Activated naive CD8-positive, alpha-beta T cell treated with anti-CD3 and anti-CD28 coated beads, Interleukin-2, amount 50 U/mL, for 16 hours (primary cell): ENCODE measurements at places on chromosomes 13 and 19.

GRCh38 chr13:32447894-32448623 is 20.1 kb upstream of the N4BP2L1 start:
- no peak for DNase-seq

- DNase-seq, result no peak
Measured at GRCh38 chr19:19485161-19485997, 30.0 kb downstream of the TSSK6 start.

- DNase-seq, result no peak
Measured at GRCh38 chr13:76800943-76801342, 85.3 kb downstream of the KCTD12 start.

GRCh38 chr13:106597749-106598395 is 29.9 kb upstream of the ARGLU1 start:
- DNase-seq, result no peak

DNA sequence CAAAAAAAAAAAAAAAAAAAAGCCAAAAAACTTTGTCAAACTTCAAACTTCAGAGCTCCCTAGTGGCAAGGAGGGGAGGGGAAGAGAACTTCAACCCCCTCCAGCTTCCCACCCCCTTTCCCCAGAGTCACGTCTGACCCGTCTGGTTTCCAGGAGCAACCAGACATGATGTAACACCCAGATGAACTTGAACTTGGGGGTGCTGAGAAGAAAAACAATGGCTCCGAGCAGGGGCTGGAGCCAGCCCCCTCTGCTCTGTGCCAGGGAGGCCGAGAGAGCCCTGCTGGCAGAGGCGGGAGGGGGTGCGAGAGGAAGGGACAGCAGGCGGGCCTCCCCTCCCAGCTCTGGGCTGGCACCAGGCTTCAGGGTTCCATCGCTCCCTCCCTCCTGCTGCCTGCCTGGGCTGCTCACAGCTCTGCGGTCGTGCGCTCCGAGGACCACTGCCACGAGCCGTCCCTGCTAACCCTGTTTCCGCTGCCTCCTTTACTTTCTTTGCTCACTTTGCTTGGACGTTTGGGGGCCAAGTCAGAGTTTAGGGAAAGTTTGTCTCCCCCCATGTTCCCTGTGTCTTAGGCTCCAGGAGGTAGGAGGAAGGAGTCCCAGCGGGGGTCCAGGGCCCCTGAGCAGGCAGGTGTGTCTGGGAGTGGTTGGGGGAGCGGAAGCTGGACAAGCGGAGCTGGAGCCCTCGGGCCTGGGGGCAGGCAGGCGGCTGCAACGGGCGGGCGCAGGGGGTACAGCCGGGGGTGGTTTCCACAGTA is 11.1 kb downstream of the LYL1 start:
- no peak for DNase-seq

- no peak for DNase-seq
Measured at GRCh38 chr19:5719274-5719960, 529 bp downstream of the LONP1 start.

DNA sequence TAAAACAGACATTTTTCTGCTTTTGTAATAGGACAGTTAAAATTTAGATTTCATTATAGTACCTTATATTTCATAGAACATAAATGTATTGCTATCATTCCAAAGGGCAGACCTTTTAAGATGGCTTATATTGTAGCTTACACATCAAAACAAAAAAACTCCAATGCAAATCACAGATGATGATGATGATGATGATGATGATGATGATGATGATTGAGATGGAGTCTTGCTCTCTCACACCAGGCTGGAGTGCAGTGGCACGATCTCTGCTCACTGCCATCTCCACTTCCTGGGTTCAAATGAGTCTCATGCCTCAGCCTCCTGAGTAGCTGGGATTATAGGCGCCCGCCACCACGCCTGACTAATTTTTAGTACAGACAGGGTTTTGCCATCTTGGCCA is 189.9 kb upstream of the RNF113B start:
- DNase-seq, result no peak

GRCh38 chr13:83498045-83498444 is 384.2 kb downstream of the SLITRK1 start:
- DNase-seq, result no peak

- DNase-seq, result no peak
Measured at GRCh38 chr19:13622766-13623715, 116.8 kb upstream of the CACNA1A start.

- DNase-seq, result no peak
Measured at GRCh38 chr13:95573221-95573620, 20.7 kb downstream of the CLDN10 start.

GRCh38 chr19:49692147-49692506 is 1.2 kb downstream of the CPT1C start:
- no peak for DNase-seq

DNA sequence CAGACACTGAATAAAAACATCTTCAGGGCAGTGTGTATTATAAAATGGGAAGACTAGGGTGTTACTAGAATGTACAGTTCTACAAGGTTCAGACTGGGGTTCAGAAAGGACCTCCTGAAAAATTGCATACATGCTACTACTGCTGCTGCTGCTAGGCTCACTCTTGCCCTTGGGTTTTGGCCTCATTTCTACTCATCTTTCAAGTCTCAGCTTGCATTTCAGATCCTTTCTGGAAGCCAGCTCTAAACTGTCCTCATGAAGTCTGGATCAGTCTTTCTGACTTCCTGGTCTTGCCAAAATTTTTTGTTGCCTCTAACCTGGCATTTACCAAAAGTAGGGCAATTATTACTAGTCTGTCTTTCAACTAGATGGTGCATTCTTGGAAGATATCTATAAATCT is 393.3 kb downstream of the DIAPH3 start:
- no peak for DNase-seq

- DNase-seq, result no peak
Measured at GRCh38 chr13:30382836-30383525, 39.3 kb upstream of the UBE2L5 start.

DNA sequence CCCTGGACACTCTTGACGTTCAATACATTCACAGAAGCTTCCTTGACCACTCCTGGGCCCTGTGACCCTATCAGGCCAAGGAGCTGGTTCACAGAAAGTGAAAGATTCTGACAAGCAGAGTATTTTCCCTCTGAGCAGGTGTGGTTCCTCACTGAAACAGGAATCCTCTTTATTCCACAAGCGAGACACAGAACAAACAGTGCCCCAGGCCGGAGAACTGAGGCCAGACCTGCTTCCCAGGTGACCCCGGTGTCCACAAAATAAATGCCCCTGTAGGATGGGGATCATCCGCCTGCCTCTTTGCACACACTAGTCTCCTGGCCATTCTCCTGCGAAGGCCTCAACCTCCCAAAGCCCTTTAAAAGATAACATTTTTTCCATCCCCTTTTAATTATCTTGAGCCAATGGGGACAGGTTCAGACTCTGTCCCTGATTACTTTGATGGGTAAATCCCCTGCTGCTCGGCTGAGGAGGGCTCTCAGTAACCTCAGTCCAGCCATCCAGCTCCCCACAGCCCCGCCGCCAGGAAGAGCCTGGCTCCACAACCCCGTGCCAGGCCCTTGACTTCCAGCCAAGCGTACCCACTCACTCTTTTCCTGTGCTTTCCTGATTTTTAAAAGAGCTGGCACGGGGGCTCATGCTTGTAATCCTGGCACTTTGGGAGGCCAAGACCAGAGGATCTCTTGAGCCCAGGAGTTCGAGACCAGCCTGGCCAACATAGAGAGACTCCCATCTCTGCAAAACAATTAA is 129.1 kb downstream of the FOXO1 start:
- DNase-seq, result no peak

GRCh38 chr19:44643605-44644401 is at the start of gene PVR:
Gene PVR, plus strand, starts transcription at chr19:44643910. Its CDS starts 187 bp downstream, at chr19:44644097.
- DNase-seq, result no peak

- DNase-seq, result no peak
Measured at GRCh38 chr13:98919566-98919965, 58.3 kb downstream of the DOCK9 start.

DNA sequence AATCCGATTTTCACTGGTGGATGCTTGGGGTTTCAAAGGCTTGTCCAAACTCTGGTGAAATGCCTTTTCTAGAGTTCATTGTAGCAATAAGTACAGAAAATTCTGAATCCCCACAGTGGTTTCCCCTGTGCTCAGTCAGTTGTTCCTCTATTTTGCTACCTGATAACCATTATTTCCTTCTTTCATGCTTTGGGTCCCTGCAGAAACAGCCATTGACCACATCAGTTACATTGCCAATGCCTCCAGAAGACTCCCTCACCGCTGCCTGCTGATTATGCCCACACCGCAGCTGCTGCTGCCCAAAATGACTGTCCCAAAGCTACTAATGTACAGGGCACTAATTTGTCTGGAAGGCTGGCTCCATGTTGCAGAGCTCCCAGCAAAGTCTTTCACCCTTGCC is 517.3 kb downstream of the KLF12 start:
- DNase-seq, result no peak

DNA sequence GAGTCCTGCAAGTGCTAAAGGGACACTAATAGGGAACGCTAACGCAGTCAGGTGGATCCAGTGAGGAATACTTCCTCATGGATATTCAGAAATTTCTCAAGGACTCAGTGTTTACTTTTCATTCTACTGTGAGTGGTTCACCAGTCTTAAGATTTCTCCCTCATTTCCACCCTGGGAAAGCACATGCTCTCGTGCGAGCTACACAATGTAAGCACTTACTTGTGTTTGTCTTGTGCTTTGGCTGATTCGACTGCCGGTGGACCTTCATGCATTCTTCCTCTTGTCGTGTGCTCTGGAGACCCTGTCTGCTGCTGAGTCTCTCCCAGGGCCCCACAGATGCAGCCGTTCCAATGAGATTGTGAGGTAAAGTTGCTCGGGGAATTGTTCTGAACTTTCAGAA is 180.1 kb downstream of the NUFIP1 start:
- DNase-seq, result no peak

DNA sequence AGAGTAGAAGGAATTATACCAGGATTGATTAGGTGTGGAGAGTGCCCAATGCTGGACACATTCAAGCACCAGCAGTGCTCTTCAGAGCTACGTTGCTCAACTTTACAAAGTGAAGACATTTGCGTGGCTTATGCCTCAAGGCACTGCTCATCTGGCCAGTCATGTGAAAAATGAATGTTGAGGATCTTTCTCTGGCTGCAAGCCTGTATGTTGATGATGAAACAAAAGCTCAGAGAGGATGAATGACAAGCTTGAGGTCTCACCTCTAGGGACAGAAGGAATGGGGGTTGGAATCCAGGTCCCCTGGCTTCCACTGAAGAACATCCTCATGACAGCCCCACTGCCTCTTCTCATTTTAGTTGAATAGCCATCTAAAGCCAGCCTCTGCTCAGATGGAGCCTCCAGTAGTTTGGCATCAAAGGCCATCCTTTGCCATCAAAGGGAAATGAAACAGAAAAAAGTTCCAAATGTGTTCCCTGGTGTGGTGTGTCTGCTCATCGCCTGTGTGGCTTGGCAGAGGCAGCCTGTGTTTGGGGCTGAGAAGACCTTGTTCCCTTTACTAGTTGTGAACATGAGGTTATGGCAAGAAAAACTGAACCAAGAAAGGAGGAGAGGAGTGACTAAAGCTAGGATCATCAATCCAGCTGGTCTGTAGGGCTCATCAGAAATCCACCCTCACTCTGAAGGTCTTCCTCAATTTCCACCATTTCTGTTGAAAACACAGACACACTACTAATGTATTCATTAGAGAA is 114.0 kb upstream of the KL start:
- DNase-seq, result no peak

GRCh38 chr13:77002590-77003190 is 10.8 kb downstream of the CLN5 start:
- DNase-seq, result no peak

- DNase-seq, result no peak
Measured at GRCh38 chr13:33111414-33112110, 95.3 kb downstream of the KL start.

GRCh38 chr19:9615844-9616243 is 5.2 kb downstream of the ZNF561 start:
- DNase-seq, result no peak

- DNase-seq, result no peak
Measured at GRCh38 chr13:72820156-72820897, 38.4 kb downstream of the PIBF1 start.

DNA sequence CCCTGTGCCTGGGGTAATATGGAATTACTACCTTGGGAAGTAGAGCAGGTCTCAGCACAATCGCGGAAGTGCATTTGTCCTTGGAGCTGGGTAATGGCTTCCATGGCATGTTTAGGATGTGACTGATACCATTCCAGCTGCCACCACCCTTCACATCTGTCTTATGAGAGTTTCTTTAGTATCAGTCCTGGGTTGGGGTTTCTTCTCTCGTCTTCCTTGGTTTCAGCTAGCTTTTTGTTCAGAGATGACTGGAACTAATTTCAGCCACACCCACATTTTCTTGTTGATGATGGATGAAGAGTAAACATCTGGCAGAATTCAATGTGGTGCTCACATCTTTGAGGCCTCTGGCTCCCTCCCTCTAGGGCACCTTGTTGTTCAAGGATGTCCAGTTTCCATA is 212.9 kb upstream of the SOX21 start:
- DNase-seq, result no peak

DNA sequence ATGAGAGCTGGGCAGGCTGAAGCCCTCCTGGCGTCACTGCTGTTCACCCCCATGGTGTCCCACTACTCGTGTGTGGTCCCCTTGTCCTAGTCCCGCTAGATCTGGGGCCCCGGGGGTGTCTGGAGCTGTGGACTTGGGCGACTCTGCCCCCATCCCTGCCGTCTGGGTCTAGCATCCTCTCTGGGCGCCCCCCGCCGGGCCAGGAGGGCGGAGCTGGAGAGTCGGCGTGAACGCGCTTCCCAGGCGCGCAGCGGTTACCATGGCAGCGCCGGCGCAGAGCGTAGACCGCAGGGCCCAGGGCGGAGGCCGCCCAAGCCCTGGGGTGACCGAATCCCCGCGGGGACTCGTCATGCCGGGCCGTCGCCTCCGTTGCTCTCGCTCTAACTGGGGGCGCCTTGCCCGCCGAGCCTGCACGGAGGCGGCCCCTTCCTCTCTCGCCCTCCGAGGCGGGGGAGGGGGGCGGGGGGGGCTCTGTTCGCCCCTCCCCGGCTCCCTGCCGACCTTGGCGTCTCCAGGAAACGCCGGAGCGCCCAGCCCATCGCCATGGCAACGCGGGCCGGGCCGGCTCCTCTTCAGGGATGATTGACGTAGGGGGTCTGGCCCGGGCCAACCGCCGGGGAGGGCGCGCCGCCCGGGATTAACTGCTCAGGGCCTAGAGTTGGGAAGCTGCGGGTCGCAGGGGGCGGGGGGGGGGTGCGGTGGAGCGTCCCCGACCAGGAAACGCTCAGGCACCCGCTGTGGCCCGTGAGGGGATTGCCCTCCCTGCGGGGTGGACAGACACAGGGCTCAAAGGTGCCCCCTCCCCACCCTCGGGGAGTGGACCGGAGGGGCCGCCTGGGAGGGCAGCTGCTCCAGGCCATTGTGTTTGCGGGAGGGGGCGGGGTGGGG is 8.9 kb downstream of the ISYNA1 start:
- DNase-seq, result no peak

DNA sequence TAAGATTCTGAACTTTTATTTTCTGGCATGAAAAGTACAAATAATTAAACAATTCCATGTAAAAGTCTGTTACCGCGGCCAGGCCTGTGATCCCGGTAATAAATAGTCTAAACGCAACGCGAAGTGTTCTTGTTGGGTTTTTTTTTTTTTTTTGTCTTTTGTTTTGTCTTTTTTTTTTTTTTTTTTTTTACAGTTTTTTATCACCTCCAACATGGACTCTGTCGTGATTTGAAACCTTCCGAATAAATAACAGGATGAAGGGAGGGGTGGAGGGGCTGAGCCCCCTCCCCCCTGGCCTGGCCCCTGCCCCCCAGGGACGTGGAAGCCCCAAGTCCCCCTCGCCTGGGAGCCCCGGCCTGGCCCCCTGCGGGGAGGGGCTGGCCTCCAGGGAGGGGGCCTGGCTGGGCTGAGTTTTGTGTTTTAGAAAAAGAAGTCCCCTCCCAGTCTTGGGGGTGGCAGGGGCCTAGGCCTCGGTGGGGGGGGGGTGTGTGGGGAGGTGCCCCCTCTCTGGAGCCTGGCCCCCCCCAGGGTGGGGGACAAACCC is 16.0 kb downstream of the PRKCSH start:
- DNase-seq, result no peak

GRCh38 chr19:16928351-16928750 is 39.6 kb downstream of the F2RL3 start:
- DNase-seq, result no peak
